ENCODE measurements at places on chromosomes 11 and 22.
A peak's percentile ranks its signal among the peaks of the same experiment; 100 is the strongest.

DNA sequence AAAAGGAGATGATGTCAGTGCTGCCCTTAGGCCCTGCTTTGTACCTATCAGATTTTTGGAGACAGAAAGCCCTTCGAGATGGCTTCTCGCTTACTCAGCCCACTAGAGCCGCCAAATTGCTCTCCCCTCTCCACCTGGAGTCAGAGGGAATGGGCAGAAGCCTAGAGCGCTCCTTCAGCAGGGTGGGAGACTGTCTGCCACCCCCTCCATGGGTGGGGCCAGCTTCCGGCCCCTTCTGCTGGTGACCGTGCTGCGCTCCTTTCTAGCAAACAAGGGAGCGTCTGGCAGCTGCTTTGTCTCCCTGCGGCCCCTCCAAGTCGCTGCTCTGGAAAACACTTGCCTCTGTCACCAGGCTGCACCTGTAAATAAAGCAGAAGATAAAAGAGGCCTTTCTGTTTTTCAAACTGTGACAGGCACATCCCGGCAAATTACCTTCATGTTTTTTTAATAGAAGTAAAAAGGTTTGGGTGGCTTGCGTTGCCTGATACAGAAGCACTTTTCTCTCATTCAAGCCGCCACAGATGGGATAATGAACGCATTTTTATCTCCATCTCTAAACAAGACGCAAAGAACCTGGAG, 145.7 kb upstream of the NECTIN1 start:
- DNase-seq = no peak

DNA sequence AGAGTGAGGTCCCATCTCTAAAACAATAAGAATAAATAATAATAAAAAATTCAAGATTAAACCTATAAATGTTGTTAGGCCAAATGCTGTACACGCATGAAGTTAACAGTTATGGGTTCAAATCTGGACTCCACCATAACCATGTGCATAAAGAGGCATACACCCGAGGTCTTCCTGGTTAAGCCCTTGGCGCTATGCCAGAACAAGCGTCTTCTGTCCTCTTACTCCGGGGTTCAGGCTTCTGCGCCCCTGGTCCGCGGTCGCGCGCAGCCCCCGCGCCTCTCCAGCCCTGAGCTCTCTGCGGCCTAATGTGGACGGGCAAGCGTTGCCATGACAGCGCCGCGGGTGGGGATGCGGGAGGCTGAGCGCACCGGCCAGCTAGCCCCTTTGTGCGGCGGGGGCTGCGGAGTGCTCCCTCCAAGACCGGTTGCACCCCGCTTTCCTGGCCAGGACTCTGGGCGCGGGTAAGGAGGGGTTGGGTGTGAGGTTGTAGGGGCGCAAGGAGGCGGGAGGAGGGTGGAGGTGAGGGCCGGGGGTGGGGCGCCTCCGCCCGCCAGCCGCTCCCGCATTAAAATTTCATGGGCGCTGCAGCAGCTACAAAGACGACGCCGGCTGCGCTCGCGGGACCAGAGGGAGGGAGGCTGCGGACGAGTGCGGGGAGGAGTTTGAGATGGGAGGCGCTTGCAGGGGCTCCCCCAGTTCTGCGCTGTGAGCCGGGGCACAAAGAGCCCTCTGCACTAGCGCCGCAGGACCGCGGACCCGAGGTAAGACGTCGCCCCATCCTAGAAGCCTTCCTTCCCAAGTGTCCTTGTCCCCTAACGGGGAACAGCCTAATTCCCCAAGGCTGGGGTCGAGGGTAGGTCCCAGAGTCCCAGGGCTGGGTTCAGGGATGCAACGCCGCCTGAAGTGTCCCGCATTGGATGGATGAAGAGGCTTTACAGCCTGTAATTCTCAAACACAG, at the start of gene MIAT:
TSS of gene MIAT (plus strand) at position 698 of the 961 bp plus-strand sequence.
- peak; percentile 74 for DNase-seq

DNA sequence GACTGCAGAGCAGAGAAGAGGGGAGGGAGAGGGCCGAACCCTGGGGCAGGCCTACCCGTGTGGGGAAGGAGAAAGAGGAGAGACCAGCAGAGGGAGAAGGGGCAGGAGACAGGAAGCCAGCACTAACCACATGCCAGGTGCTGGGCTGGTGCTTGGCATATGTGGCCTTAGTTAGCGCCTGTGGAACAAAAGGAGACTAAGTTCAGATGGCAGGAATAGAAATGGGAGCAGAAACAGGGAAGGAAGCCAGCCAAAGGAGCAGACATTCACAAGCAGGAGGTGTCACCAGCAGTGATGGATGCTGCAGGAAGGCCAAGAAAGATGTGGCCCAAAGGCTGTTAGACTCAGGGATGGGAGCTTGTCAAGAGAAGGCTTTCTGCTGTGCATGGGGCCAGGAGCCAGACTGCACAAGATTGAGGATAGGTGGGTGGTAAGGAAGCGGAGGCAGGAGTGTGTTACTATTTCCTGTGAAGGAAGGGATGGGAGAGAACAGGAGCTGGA, 26.7 kb downstream of the TREH start:
- no peak for DNase-seq

- no peak for DNase-seq
These were observed 52.2 kb downstream of the PRDM10 start for GRCh38 chr11:129950101-129951091.
